Uterus (tissue), 4 donors: ENCODE measurements at places on chromosomes 4 and X.

- H3K27me3 ChIP-seq: no peaks in the 10 kb centered on the region
- DNase-seq: no peak
- H3K4me3 ChIP-seq: no peak overlapping the region
Measured at GRCh38 chr4:58064653-58065052, 954.5 kb upstream of the IGFBP7 start.

DNA sequence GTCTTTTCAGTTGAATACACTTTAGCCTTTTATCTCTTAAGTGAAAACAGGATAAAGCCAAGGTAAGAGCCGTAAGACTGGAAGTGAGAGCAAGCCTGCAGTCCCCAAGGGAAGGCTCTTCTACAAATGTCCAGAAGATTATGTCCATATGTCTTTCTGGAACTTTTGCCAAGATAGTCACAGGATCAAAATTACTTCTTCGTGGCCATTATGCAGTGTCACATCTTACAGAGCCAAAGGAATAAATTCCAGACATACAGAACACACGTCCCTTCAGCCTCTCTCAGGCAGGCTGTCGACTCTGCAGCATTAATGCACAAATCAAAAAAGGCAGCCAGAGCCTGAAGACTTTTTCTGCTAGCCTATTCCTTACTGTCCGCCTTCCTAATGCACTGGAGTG, 10.9 kb upstream of the GATB start:
- H3K27me3 ChIP-seq: no peaks in the 10 kb centered on the region
- DNase-seq: no peak
- no peaks in the 10 kb centered on the region for H3K36me3 ChIP-seq
- no peak overlapping the region for H3K4me3 ChIP-seq

DNA sequence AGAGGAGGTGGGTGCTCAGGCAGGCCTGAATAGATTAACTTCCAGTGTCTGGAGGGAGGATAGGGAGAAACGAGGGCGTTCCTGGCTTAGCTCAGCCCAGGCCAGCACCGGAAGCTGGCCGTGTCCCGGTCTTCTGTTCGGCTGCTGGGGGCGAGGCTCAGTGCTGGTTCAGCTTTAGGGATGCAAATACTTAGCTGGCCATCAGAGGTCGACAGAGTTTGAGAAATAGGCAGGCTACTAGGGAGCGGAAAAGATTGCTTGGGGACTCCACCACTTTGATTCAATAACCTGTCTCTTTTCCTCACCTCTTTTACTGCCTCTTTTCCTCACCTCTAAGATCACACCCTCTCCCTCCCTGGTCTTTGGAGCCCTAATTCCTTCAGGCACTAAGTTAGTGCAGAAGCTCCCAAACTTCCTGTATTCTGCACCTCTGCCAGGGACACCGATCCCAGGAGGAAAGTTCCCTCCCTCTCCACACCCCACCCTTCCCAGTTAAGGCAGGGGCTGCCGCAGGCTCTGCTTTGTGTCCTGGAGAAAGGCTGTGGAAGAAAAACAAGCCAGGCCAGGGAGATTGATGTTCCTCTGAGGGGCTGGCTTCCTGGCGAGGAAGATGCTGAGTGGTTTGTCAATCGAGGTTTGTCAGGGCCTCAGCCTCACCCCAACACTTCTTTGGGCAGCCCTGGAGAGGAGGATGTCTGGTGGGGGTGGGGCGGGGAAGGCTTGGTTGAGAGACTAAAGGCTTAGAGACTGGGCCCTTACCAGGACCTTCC, 6.0 kb upstream of the EFNB1 start:
- DNase-seq: peak; percentile 53
- no peak overlapping the region for H3K27ac ChIP-seq
- no peaks in the 10 kb centered on the region for H3K36me3 ChIP-seq
- no peak overlapping the region for H3K4me3 ChIP-seq
- H3K27me3 ChIP-seq: peaks cover 5% of the 10 kb centered on the region

DNA sequence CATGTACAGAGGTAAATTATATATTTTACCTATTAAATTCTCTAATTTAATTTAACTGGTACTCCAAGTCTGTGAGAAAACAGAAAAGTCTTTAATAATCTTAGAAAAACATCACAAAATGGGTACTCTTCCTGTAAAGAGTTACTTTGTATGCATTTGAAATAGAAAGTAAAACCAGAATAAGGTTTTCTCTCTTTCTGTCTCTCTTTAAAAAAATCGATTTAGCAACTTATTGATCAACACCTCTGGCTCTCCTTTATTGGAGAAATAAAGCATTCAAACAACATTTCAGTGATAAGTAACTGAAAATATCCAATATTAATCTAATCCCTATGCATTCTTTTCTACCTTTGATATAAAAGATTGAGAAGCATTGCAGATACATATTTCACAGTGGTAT, 27.4 kb downstream of the ATOH1 start:
- H3K27ac ChIP-seq: no peak overlapping the region
- H3K4me3 ChIP-seq: no peak overlapping the region
- no peaks in the 10 kb centered on the region for H3K27me3 ChIP-seq
- H3K4me1 ChIP-seq: no peaks in the 10 kb centered on the region

GRCh38 chr4:88567591-88567990, 24.7 kb upstream of the HERC3 start:
- H3K36me3 ChIP-seq: no peaks in the 10 kb centered on the region
- H3K4me1 ChIP-seq: no peaks in the 10 kb centered on the region
- H3K27ac ChIP-seq: no peak overlapping the region
- no peak for DNase-seq
- H3K27me3 ChIP-seq: no peaks in the 10 kb centered on the region
- H3K4me3 ChIP-seq: no peak overlapping the region
